ENCODE measurements at places on chromosomes 11 and 22. TPM values are rescaled to one million over a fixed set of nuclear protein-coding genes. Genes with fewer than 3 reads are reported as not detected.

Gene RAB3IL1
- 6.6 TPM for total RNA-seq

DNA sequence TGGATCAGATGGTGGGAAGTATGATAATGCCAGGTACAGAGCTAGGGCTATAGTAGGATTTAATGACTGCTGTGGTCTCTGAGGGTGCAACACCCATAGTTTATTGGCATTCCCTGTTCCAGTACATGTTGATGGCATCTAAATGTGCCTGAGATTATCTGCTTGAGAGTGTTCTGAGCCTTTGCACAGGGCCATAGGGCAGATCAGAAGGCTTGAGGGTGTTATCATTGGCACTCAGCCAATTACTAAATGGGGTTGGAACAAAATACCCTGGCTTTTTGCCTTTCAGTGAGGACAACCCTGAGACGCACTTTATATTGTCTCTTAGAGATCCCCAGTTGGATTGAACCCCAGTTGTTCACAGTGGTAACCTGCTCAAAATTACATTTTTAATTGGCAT lies 6.7 kb downstream of the SLC5A12 start:
- H3K27ac ChIP-seq: no peak overlapping the region
- H3K27me3 ChIP-seq: peaks cover 10% of the 10 kb centered on the region
- no peak overlapping the region for H3K4me3 ChIP-seq
- H3K36me3 ChIP-seq: no peaks in the 10 kb centered on the region

DNA sequence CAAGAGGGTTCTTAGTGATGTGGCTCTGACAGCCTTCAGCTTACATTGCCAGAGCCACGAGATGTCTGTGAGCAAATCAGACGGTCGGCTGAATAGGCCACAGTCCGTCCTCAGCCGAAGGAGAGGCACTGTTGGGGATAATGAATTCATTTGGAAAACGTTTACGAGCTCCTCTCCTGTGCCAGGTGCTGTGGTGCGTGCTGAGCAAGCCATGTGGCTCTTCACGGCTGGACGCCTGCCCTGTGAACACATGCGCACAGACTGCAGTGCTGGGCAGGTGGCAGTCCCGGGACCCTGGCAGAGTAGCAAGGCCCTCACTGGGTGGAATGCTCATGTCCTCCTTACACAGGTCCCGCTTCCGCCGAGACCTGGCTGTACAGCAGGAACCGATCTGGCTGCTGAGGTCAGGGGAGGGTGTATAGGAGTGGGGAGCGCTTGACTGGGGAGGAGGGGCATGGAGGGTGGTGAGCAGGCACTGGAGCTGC lies 6.8 kb downstream of the TBC1D22A start:
- H3K4me1 ChIP-seq: peaks cover 10% of the 10 kb centered on the region
- no peaks in the 10 kb centered on the region for H3K27me3 ChIP-seq
- no peak overlapping the region for H3K27ac ChIP-seq
- H3K36me3 ChIP-seq: no peaks in the 10 kb centered on the region

Gene USP2
- 1.8 TPM for total RNA-seq

Gene RIMBP3B
- not detected for total RNA-seq

Gene OSBP2
- total RNA-seq: 15.1 TPM

DNA sequence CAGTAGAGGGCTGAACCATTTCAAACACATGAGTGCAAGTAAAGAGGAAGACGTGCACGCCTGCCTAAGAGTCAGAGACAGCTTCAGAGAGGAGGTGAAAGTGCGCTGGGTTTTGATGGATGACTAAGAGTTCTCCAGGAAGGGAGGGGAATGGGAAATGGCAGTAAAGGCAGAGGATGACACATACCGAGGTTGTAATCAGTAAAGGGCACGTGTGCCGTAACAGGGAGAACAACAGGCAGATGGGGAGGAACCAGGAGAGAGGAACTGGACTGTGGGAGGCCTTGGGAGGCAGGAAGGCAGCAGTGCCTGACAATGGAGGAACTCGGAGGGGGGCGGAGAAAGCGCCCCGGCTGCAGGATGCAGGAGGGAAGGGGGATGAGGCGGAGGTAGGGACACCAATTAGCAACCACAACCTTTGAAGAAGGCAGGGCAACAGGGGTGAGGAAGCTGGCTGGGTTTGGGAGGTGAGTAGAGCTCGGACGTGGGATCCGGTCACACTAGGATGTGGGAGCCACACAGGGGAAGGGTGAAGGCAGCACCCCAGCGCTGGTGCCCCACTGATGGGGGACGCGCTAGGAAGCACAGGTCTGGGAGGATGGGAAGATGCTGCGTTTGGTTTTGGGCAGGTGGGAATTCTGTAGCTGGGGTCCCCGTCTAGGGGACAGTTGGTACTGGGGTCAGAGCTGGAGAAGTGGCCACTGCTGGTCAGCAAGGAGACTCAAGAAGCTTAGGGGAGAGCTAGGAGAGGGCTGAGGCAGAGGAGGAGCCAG lies 67.4 kb downstream of the SCUBE1 start:
- H3K27me3 ChIP-seq: no peaks in the 10 kb centered on the region
- DNase-seq: peak; percentile 67
- peaks cover 12% of the 10 kb centered on the region for H3K4me1 ChIP-seq
- no peaks in the 10 kb centered on the region for H3K36me3 ChIP-seq
- no peak overlapping the region for H3K4me3 ChIP-seq
- H3K27ac ChIP-seq: no peak overlapping the region

- H3K36me3 ChIP-seq: peaks cover 15% of the 10 kb centered on the region
- no peak overlapping the region for H3K4me3 ChIP-seq
- H3K4me1 ChIP-seq: peaks cover 23% of the 10 kb centered on the region
- DNase-seq: no peak
- H3K27me3 ChIP-seq: no peaks in the 10 kb centered on the region
These were observed 92.1 kb upstream of the APOA1 start for GRCh38 chr11:116929414-116930090.

Gene SLC15A3
- total RNA-seq: not detected

GRCh38 chr11:128891913-128892398 lies 800 bp downstream of the KCNJ5 start:
- H3K36me3 ChIP-seq: no peaks in the 10 kb centered on the region
- H3K4me3 ChIP-seq: no peak overlapping the region
- H3K4me1 ChIP-seq: peaks cover 5% of the 10 kb centered on the region
- no peak for DNase-seq
- no peak overlapping the region for H3K27ac ChIP-seq

Gene CNTN5
- total RNA-seq: not detected

Gene OR5L2
- not detected for total RNA-seq

Gene CDC42EP1
- 47.4 TPM for total RNA-seq

- DNase-seq: no peak
- H3K27ac ChIP-seq: no peak overlapping the region
- H3K36me3 ChIP-seq: no peaks in the 10 kb centered on the region
- no peaks in the 10 kb centered on the region for H3K4me1 ChIP-seq
- no peak overlapping the region for H3K4me3 ChIP-seq
These were observed 471.1 kb upstream of the ANO3 start for GRCh38 chr11:25860677-25861450.

Gene DERL3
- total RNA-seq: not detected

GRCh38 chr22:46604306-46604690 lies 15.9 kb upstream of the GRAMD4 start:
- no peak overlapping the region for H3K4me3 ChIP-seq
- H3K4me1 ChIP-seq: peaks cover 4% of the 10 kb centered on the region
- H3K27me3 ChIP-seq: no peaks in the 10 kb centered on the region
- DNase-seq: no peak
- no peaks in the 10 kb centered on the region for H3K36me3 ChIP-seq

Gene FGF19
- total RNA-seq: not detected

Gene BDNF
- 3.8 TPM for total RNA-seq

DNA sequence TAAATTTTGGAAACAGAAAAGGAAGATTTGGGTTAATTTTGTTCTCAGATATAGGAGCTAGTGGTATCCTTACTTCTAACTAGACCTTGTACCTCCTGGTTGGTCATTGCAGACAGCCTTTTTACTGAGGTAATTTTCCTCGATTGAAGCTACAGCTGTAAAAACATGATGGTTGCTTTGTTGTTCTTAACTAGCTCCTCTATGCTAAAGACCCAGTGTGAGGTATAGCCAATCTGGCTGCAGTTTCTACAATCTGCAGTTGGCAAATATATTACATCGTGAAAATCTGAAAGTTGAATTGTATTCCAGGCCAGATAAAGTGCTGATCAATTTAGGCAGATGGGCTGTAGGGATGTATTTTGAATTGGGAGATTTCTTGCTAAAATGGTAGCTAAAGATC lies 116.5 kb downstream of the AASDHPPT start:
- H3K27me3 ChIP-seq: no peaks in the 10 kb centered on the region
- no peak overlapping the region for H3K4me3 ChIP-seq
- H3K4me1 ChIP-seq: peaks cover 15% of the 10 kb centered on the region
- no peak for DNase-seq
- no peak overlapping the region for H3K27ac ChIP-seq

DNA sequence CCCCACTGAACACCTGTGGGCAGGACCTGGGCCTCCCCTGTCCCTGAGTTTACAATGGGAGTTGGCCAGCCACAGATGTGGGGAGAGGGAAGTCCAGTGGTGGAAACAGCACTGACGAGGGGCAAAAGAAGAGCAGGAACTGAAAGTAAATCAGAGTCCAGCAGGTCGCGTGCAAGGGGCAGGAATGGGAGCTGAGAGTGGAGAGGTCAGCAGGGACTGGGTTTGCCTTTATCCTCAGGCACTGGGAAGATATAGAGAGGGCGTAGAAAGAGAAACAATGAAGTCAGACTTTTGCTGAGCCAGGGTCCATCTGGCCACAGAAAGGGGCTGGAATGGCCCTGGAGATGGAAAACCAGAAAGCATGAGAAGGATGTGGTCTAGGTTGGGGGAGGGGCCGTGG lies 8.5 kb downstream of the P2RY6 start:
- no peak overlapping the region for H3K27ac ChIP-seq
- no peaks in the 10 kb centered on the region for H3K27me3 ChIP-seq
- no peak overlapping the region for H3K4me3 ChIP-seq
- H3K36me3 ChIP-seq: no peaks in the 10 kb centered on the region

Gene NAALAD2
- total RNA-seq: not detected

DNA sequence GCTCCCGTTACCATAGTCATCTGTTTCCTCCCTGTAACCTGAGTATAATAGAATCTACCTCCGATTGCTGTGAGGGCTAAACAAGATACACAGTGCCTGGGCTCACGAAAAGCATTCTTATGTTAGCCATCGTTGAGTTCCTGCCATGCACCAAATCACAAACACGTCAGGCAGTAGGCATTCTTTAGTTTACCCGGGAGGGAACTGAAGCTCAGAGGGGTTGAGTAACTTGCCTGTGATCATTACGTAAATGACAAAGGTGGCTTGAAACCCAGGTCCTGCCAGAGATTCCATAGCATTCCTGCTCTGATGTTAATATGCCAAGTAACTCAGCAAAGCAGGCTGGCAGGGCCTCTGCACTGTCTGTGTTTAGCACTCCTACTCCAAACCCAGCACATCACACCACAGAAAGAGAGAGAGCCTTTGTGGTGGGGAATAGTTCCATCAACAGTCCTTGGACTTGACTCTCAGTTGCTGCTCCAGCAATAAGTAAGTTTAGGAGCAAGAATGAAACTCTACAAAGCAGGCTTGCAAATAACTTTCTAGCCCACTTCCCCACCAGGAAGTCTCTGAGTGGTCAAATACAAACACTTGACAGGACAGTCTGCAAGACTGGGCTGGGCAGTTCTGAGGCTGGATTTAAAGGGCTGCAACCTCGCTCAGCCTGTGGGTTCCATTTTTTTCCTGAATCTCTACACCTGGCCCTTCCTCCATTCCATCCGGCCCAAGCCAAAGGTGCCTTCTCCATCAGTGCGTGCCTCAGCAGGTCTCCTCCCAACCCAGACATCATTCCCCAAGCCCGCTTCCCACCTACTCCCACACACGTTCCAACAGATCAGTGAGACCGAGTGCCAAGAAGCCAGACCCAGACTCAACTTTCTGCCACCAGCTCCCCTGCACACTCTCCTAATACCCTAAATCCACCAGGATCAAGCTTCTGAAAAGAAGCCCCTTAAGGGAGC lies 1.1 kb downstream of the SCN2B start:
- no peaks in the 10 kb centered on the region for H3K36me3 ChIP-seq
- H3K4me3 ChIP-seq: no peak overlapping the region
- peak; percentile 77 for DNase-seq
- no peak overlapping the region for H3K27ac ChIP-seq
- peaks cover 4% of the 10 kb centered on the region for H3K27me3 ChIP-seq

Gene ELP4
- total RNA-seq: 19.4 TPM

Gene APOBEC3B
- total RNA-seq: 11.3 TPM

- H3K27ac ChIP-seq: no peak overlapping the region
- no peaks in the 10 kb centered on the region for H3K4me1 ChIP-seq
- no peaks in the 10 kb centered on the region for H3K36me3 ChIP-seq
- DNase-seq: peak; percentile 55
These were observed 57.4 kb upstream of the ARHGAP42 start for GRCh38 chr11:100629671-100630070.

DNA sequence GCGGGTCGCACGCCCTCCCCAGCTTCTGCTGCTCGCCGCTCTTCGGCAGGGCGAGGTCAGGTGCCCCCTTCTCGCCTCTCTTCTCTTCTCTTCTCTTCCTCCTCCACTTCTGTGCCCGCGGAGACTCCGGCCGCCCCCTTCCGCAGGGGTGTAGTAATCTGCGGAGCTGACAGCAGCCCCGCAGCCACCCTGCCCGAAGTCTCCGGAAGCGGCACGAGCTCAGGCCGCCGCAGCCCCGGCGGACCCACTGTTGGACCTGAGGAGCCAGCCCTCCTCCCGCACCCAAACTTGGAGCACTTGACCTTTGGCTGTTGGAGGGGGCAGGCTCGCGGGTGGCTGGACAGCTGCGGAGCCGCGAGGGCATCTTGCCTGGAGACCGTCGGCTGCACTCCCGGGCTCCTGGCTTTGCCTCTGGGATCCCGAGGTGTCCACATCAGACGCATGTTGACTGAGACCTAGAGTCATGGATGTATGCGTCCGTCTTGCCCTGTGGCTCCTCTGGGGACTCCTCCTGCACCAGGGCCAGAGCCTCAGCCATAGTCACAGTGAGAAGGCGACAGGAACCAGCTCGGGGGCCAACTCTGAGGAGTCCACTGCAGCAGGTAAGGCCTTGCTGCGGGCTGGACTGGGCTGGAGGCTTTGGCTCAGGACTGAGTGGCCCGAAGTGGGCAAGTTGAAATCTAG lies 486 bp downstream of the STIM1 start:
- peaks cover 31% of the 10 kb centered on the region for H3K4me1 ChIP-seq
- peak overlapping the region; percentile 93 for H3K4me3 ChIP-seq
- no peaks in the 10 kb centered on the region for H3K27me3 ChIP-seq
- no peak overlapping the region for H3K27ac ChIP-seq
- no peaks in the 10 kb centered on the region for H3K36me3 ChIP-seq
- DNase-seq: peak; percentile 23

DNA sequence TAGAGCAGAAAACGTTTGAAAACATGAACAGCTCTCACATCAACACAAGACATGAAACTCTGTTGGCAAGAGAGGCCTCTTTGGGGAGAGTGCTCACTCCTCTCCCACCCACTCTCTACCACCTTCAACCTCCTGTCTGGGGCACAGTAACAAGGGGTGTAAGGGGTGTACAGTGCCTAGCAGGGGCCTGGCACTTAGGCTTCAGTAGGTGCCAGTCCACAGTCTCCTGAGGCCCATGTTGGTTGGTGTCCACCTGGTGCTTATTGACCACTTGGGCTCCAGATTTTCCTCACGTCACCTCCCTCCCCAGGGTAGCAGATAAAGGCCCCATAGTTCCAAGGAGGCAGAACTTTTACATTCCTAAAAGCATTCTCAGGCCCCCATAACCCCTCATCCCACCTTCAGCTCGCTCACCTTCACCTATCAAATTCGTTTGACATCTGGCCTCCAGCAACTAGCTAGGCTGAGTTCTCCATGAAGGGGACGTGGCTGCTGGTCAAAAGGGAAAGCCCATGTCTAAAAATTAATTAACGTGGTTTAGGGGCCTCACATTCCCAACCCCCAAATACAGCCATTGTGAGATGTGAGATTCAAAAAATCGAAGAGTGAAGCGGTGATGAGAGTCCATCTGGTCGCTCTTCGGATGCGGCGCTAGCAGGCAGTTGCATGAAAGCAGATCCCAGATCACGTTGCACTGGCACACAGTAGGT lies 712 bp upstream of the MED15 start:
- DNase-seq: no peak
- H3K27me3 ChIP-seq: no peaks in the 10 kb centered on the region
- H3K4me3 ChIP-seq: peak overlapping the region; percentile 80

Gene PANX2
- total RNA-seq: 11.9 TPM

Gene OR52N4
- not detected for total RNA-seq

Data from PC-3 (cell line).